ENCODE measurements at places on chromosomes 7 and 10.
A peak's percentile ranks its signal among the peaks of the same experiment; 100 is the strongest.

DNA sequence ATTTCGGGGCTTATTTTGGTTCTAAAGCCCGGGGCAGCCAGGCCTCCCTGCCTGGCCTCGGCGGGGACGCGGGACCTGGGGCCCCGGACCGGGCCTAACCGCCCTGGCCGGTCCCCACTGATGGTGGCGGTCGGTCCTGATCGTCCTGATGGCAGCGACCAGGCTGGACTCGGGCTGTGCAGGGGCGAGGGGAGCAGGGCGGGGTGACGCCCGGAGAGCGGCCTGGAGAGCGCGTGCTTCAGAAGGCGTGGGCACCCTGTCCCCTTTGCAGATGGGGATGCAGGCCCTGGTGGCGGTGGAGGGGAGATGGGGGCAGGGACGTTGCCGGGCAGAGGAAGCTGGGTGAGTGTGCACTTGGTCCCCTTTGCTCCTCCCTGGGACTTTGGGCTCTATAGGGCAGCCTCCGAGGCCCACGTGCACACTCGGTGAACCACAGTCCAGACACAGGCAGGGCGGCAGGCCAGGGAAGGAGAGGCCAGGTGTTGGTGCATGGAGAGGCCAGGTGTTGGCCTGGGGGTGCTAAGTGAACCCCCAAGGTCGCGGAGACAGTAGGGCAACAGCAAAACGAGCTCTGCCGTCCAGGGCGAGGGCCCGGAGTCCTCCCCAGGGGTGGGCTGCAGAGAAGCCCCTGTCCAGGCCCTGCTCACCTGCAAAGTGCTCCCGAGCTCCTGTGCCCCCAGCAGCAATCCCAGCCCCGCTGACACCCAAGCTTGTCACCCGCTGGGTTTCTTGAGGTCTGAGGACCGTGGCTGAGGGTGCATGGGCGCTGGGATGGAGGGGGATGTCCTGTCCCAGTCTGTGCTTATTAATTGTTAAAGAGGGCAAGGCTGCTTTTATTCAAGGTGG lies 42.4 kb upstream of the FAM20C start:
- peak; percentile 44 for DNase-seq

DNA sequence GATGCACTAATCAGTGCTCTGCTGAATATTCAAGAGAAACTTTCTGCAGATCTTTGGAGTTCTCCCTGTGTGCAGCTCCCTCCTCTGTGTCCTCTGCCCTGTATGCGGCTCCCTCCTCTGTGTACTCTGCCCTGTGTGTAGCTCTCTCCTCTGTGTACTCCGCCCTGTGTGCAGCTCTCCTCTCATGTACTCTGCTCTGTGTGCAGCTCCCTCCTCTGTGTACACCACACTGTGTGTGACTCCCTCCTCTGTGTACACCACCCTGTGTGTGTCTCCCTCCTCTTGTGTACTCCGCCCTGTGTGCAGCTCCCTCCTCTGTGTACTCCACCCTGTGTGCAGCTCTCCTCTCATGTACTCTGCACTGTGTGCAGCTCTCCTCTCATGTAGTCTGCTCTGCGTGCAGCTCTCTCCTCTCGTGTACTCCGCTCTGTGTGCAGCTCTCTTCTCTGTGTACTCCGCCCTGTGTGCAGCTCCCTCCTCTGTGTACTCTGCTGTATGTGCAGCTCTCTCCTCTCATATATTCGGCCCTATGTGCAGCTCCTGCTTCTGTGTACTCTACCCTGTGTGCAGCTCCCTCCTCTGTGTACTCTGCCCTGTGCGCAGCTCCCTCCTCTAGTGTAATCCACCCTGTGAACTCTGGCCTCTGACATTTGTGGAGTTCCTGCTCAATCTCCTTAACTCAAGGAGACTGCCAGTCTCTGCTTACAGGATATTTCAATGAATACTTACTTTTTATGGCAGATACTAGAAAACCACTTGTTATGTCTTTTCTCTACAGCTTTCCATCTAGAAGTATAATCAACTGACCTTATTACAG lies 280.4 kb downstream of the GLRX3 start:
- no peak for DNase-seq

- no peak for DNase-seq
Observed at GRCh38 chr10:84946904-84947303, 618.5 kb downstream of the CCSER2 start.

DNA sequence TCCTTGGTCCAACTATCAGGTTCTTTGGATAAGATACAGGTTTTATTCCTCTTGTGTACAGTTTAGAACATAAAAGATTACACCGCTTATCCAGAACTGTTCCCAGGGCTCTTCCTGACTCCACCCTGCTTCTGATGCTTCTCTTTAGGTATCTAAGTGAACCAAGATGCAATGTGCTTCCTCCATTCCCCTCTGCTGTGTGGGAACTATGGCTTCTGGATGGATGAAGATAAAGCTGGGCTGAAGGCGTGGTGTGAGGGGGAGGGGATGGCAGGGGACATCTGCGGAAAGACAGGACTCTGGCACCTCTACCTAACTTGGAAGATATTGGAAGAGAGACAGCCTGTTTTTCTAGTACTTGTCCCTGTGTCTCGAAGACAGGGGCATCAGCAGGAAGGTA lies 209.9 kb upstream of the TBX20 start:
- DNase-seq = no peak

DNA sequence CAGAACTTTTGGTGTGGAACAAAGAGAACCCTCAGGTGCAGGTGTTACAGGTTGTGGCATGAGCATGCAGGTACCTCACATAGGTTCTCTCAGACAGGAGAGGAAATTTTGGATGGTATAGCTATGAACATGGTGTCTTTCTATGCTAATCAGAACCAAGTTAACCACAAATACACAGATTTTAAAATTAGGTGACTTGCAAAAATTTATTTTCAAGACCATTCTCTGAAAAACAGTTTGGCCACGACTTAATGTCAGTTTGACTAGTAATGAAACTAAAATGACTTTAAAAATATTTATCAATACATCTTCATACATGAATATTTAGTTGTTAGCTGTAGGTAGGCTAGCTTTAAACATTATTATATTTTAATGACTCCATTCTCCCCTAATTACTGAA lies 129.6 kb downstream of the SRI start:
- DNase-seq = no peak

DNA sequence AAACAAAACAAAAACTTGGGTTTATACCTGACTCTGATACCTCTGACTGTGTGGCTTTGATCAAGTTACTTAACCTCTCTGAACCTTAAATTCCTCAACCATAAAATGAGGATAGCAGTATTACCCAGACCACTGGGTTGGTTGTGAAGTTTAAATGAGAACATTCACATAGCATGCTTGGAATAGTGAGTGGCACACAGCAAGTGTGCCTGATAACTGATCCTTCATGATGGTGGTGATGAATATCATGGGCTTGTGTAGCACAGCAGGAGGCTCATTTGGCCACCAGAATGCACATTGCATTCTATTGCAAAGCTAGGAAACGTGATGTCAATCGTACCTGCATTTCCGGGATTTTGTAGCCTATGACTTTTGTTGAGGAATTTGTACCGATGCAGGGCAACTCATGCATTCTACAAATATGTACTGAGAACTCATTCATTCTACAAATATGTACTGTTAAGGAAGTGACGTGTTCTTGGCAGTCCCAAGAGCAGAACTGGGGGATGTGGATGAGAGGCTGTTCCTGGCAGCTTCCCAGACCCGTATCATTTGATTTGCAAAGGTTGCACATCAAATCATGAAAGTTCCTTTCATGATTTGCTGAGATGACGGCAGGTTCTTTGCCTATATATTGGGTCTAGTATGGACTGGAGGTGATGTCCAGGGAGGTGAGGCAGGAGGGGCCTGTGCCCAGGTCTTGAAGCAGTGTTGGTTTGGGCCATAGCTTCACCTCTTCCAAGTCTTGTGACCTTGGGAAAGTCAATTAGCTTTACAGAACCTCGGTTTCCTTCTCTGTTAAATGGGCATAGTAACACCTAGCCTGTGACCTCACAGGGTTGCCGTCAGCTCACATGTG lies 94.6 kb upstream of the SMNDC1 start:
- DNase-seq = no peak

DNA sequence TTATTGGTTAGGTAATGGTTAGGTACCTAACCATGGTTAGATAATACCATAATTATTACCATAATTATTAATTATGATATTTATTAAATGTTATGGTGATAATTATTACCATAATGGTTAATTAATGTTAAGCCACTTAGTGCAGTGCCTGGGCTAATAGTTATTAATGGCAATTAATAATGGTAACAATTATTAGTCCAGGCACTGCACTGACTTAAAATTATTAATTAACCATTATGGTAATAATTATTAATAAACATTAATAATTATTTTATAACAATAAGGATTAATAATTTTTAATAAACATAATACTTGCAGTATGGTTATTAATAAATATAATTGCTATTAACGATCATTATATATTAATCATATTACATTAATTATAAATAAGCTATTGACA lies 604.0 kb downstream of the CALN1 start:
- DNase-seq = no peak

- DNase-seq = no peak
Observed at GRCh38 chr10:113425541-113425951, 127.3 kb upstream of the HABP2 start.

- no peak for DNase-seq
Observed at GRCh38 chr7:11648101-11648500, 183.9 kb downstream of the THSD7A start.

GRCh38 chr10:117163954-117164548 lies 26.0 kb upstream of the VAX1 start:
- no peak for DNase-seq

Measured in AML-193 (cell line).